ENCODE measurements at places on chromosomes 16 and 17.

DNA sequence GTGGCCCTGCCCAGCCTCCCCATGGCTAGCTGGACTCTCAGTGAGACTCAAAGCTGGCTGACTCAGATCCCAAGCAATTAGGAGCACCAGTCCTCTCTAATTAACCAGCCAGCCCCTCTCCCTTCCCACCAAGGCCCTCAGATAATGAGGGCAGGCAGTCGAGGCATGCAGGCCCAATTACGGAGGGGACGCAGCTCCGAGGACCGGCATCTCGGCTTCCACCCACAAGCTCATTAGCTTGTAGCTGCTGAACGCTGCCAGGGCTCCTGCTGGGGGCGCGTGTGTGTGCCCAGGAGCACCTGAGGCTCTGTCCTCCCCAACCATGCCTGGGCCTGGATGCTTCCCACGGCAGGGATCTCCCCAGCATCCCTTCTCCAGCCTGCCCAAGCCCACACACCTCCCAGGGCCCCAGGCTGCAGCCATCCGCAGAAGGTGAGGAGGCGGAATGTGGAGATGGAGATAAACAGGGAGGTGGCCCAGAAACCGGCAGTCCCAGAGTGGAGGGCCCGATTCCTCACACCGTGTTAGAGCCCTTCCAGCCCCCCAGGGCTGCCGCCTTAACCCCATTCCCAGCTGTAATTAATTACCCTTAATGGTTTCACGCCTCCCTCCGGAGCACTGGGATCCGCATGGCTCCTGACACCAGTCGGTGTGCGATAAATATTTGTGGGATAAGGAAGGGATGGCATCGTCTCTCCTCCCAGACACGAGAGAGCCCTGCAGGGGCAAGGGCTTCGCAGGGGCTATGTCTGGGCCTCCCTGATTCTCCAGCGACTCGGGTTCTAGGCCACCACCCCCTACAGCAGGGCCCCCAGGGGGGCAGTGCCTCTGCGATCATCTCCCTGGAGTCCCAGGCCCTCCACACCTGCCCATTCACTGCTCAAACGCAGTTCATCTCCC, 42.2 kb downstream of the RPH3AL start:
- no peak for DNase-seq

DNA sequence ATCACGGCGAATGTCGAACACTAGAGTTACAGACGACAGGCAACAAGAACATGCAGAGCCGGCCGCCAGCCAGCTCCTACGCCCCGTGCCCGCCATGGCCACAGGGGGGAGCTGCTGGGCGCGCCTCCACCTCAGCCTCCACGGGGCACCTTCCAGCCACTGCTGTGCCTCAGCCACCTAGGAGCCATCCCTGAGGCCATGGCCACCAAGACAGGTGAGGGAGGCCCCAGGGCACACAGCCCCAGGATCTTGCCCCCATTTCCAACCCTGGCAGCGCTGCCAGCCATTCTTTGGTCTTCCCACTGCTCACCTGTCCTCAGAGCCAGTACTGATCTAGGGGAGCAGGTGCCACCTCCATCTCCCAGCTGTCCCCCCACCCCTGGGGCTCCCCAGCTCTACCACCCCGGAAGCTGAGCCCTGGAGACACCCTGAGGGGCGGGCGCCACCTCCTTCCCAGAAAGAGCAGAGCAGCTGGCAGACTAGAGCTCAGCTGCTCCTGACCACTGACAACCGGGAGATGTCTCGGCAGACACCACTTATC, 11.8 kb downstream of the GNPTG start:
- no peak for DNase-seq

DNA sequence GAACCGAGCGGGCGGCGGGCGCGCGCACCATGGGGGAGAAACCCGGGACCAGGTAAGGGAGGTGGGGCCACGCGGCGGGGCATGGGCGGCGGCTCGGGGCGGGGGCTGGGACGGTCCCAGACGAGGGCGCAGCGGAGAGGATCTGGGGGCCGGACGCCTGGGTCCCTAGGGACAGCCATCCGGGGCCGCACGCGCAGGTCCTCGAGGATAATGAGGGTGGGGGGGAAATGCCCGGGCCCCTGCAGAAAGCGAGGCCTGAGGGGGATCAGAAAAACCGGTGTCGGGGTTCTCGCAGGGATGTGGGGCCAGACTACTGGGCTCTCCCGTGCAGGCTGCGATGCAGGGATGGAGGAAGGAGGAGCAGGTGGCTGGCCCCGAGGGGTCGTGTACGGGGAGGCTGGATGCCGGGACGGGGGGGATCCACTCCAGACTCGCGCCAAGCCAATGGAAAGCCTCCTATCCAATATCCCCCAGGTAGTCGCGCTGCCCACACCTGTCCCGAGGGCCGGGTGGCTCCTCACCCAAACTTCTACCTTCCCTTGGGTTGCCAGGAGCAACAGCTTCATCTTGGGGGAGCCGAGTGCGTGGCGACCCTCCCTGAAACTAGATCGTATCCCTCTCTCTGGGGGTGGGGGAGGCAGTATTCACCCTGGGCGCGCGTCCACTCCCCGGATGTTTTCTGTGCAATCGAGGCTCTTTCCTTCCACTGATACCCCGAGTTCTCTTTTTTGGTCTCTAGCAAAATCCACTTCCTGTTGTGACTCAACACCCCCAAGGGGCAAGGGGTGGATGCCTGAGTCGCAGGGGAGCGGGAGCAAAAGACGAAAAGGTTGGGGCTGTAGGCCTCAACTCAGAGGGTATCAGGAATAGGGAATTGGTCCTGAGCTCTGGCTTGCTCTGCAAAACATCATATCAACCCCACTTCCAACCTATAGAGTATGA, 532 bp downstream of the ARRB2 start:
- peak; percentile 50 for DNase-seq

DNA sequence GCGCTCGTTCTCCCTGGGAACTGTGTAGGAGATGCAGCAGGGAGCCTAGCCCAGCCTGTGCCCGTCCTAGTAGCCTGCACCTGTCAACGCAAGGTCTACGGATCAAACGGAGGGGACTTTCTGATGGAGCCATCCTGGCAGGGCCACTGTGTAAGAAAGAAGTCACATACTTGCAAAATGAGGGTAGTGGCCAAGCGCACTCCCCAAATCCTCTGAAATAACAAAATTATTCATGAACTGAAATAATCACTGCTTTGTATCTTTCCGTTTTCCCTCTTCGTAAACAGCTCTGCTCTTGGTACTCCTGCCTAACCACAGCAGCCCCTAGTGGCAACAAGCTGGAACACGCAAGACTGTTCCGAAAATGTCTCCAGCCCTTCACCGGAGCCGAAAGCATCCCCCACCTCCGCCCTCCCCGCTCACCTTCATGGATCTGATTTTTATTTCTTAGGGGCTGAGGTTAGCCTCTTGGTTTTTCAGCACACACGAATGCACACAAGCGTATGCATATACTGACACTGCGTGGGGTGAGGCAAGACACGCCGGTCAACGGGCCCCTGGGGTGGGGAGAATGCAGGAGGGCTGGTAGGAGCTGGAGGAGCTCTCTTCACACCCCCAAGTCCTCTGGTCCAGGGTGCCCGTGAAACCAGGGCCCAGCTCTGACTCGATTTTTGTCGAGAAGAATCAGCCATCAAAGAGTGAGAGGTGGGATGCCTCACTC, 100.8 kb downstream of the ABCC12 start:
- peak; percentile 69 for DNase-seq

GRCh38 chr16:12339686-12340085, 363.2 kb downstream of the SNX29 start:
- DNase-seq: no peak
